Activated naive CD4-positive, alpha-beta T cell (primary cell): ENCODE measurements at places on chromosomes 4 and X.

GRCh38 chr4:164210377-164210776 lies 543.6 kb upstream of the SMIM31 start:
- DNase-seq = no peak

DNA sequence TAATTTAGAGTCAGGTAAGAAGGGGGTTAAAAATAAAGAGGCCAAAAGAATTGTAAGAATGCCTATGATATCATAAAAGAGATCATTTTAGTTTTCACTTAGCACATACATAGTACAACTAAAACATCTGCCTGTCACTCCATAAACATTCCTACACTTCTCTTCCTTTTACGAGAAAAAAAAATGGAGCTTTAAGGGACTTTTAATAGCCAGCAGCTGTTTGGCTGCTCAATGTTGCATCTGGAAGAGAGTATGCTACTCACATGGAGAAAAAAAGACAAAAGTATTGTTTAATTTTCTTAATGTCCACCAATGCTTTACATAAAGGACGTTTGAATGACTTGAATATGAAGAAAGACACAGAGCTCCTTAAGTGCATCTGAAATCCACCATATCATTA lies 48.7 kb upstream of the TNIP3 start:
- DNase-seq = no peak

GRCh38 chr4:185023471-185023870 lies 5.2 kb downstream of the HELT start:
- DNase-seq = no peak

- no peak for DNase-seq
Observed at GRCh38 chr4:123682931-123683330, 286.3 kb downstream of the SPRY1 start.

- DNase-seq = no peak
Observed at GRCh38 chrX:45889471-45889870, 655.8 kb downstream of the ZNF674 start.

GRCh38 chr4:69057620-69058409 lies 38.5 kb upstream of the UGT2B7 start:
- DNase-seq = no peak

DNA sequence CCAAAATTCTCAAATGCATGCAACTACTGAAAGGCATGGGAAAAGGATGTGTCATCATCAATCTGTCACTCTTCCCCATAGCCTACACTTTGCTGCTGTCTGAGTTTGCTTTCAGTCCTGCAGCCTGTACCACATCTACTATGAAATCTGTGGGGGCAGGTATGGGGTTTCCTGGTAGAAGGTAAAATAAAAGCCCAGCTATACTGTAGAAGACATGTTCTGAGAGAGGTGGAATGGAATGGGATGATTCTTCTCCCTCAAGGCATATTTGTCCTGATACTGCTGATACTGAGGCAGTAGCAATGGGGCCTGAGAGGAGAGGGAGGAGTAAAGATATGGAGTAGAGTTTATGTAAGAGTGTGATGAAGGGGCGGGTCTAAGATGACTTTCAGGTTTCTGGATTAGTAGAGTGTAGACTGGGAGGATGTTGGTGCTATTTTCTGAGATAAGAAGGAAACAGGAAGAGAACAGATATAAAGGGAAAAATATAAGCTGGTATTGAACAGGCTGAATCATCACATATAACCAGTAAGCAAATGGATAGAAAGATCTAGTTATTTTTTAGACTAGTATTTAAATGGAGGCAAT lies 38.7 kb upstream of the GYPA start:
- no peak for DNase-seq

- DNase-seq = no peak
Observed at GRCh38 chr4:17128268-17128667, 229.8 kb upstream of the LDB2 start.

GRCh38 chr4:97720869-97721432 lies 422.3 kb downstream of the STPG2 start:
- no peak for DNase-seq

DNA sequence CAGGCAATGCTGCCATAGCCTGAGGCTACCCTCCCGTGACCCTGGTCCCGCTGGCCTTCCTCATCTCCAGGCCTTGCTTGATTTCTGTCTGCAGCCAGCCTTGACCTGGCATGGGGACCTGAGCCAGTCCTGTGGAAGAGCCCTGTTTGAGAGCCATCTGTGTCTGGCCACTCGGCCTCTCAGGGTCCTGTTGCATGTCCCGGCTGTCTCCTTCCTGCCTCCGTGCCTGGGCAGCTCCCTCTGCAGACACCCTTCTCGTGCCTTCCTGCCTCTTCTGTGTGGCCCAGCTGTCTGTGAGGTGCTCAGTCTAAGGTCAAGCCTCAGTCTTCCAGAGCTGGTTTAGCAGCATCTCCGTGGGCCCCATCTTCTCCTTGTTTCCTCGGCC lies 108.4 kb downstream of the SORCS2 start:
- no peak for DNase-seq

DNA sequence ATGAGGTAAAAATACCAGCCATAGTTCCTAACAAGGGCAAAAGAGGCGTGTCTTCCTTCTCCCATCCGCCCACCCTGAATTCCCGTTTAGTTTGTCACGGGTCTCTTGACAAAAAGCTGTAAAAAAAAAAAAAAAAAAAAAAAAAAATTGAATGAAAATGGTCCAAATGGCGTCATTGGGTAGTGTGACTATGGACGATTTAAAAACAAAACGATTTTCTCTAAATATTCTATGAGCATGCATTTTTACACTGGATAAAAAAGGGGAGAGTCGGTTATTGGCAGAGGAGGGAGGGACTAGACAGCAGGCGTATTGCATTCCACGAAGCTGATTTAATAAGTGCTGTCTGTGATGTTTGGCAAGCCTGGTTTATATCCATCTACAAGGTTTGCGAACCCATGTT lies at the start of gene FAM133A:
FAM133A (plus strand) TSS at position 338 of the 403 bp plus-strand sequence. CDS start 35,214 bp downstream, outside the sequence.
- DNase-seq = no peak

- no peak for DNase-seq
Observed at GRCh38 chr4:47824840-47825239, 13.0 kb downstream of the CORIN start.

- DNase-seq = no peak
Observed at GRCh38 chr4:102031406-102031805, 240.9 kb downstream of the BANK1 start.

GRCh38 chr4:76989391-76990061 lies 40.0 kb downstream of the SEPTIN11 start:
- DNase-seq = peak; percentile 37

- DNase-seq = no peak
Observed at GRCh38 chr4:189088780-189089179, 851.9 kb upstream of the FRG1 start.

DNA sequence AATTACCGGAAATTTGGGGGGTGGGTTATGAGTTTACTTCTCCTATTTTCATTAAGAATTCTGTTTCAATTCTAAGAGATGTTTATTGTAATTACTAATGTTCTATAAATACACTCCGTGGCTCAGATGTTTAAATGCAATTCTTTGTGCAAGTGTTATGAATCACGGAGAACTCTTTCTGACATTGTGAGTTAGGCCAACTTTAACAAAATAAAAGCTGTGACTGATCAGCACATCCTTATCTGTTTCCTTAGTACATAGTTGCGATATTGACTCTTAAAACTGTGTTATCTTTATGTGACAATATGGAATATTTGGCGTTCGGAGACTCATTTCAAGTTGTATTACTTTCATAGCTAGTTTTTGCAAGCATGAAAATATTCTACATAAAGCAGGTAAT lies 902 bp downstream of the KLHL4 start:
- DNase-seq = no peak

- DNase-seq = no peak
Observed at GRCh38 chrX:99095965-99096635, 1314.0 kb downstream of the PCDH19 start.
